ENCODE measurements at places on chromosomes 3 and 15.

GRCh38 chr3:189720736-189721417, 89.7 kb downstream of the TP63 start:
- DNase-seq: no peak

DNA sequence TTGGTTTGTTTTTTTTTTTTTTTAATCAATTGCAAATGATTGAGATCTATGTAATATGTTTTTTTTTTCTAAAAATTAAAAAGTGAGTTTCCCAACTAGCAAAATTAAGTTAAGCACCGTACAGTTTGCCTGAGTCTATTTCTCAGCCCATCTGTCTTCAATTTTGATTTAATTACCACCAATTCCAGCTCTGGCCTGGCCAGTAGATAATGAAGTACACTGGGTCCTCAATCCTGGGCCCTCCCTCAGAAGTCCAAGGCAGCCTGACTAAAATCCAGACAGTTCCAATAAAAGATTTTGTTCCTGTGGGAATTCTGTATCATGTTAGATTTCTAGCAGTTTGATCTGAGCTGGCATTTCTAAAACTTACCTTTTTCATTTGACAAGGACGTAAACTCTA, 887.2 kb downstream of the NAALADL2 start:
- DNase-seq: no peak

DNA sequence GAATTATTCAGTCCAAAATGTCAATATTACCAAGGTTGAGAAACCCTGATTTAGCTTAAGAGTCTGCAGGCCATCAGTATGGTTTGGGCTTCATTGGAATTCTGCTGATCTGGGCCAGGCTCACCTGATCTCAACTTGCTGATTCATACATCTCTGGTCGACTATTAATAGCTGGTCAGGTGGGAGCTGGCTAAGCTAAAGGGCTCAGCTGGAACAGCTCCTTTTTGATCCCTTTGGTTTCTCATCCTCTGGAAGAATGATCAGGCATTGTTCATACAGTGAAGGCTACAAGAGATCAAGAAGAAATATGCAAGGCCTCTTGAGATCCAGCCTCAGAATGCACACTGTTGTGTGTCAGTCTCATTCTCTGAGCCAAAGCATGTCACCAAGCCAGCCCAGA, 123.3 kb upstream of the MME start:
- DNase-seq: peak; percentile 19

DNA sequence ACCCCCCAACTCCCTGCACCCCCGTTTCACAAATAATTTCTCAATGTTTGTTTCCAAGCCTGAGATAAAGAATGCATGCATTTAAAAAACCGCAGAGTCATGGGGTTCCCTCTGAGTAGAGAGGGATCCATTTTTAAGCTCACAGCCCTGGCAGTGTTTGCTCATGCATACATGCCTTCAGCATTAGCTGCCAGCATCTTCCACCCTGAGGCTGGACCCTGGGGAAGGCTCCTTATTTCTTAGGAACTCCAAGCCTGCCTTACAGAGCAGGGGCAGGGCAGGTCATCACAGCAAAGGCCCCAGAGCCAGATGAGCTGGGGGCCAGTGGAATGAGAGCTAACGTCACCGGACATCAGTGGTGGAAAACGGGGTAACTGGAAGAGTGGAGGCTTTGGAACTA, 31.3 kb downstream of the TLE3 start:
- DNase-seq: no peak

DNA sequence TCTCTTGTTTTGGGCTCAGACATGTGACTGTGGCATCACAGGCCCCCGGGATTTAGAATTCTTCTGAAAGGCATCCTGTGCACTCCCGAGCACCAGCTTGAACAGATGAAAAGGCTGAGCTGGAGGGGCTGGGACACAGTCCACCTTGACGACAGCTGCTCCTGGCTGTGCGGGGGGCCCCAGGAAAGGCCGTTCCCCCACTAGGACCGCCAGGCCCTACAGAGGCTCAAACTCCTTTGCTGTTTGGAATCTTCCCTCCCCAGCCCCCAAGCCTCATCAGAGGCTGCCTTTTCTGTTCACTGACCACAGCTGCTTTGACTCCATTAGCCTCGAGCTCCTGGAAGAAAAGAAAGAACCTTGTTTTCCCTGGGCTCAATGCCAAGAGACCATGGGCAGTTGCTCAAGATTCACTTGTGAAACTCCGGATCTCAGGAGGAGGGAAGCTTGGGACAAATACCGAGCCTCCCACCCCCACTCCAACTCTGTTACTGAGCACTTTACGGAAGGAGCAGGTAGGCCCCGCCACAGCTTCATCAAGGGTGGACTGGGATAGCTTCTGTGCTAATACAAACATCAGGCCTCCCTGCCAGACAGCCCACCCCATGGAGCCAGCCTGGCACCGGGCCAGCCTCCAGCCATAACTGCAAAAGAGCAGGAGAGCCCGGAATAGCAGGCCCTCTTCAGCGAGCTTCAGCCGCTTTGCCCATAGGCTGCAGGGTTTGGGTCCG, 15.7 kb downstream of the CIDEC start:
- DNase-seq: peak; percentile 84

- DNase-seq: no peak
These were observed 3.4 kb upstream of the MITF start for GRCh38 chr3:69735893-69736292.

All from COLO829 (cell line).